Subcutaneous preadipocyte (primary cell): ENCODE measurements at places on chromosomes 2 and 18. TPM values are rescaled to one million over a fixed set of nuclear protein-coding genes. Genes with fewer than 3 reads are reported as not detected.

IL1F10 gene
- total RNA-seq: not detected in 2 replicates

GAREM1 gene
- 7.2 and 8.1 TPM in 2 replicates for total RNA-seq

RNF149 gene
- 43.4 and 51.4 TPM in 2 replicates for total RNA-seq

XDH gene
- 0.78 and 1.1 TPM in 2 replicates for total RNA-seq

MROH2A gene
- not detected in 2 replicates for total RNA-seq

MERTK gene
- total RNA-seq: 0.37 and 0.39 TPM in 2 replicates

TCF7L1 gene
- total RNA-seq: 1.8 and 2.2 TPM in 2 replicates

PRKAG3 gene
- total RNA-seq: 0.37 TPM in 1 of 2 replicates, not detected in the other

TSHZ1 gene
- total RNA-seq: 8.1 and 10.6 TPM in 2 replicates

MARCHF4 gene
- total RNA-seq: under 0.01 and 1.6 TPM in 2 replicates

ACSL3 gene
- 104 and 192 TPM in 2 replicates for total RNA-seq

GCG gene
- total RNA-seq: not detected in 2 replicates

MSTN gene
- total RNA-seq: under 0.01 TPM in 1 of 2 replicates, not detected in the other

RBKS gene
- total RNA-seq: 0.73 and 2.0 TPM in 2 replicates

ZNF397 gene
- 9.9 and 11.3 TPM in 2 replicates for total RNA-seq
